ENCODE measurements at places on chromosomes 3 and 15. TPM values are rescaled to one million over a fixed set of nuclear protein-coding genes. Genes with fewer than 3 reads are reported as not detected.

GPR62 gene
- total RNA-seq = 0.13 TPM

GP5 gene
- total RNA-seq = not detected

DGKG gene
- total RNA-seq = 40.8 TPM

PAQR9 gene
- 13.8 TPM for total RNA-seq

CALML4 gene
- total RNA-seq = 0.36 TPM

DOCK3 gene
- total RNA-seq = 5.0 TPM

TMCO5A gene
- not detected for total RNA-seq

GPR27 gene
- 6.7 TPM for total RNA-seq

PLSCR2 gene
- total RNA-seq = not detected

NR2E3 gene
- not detected for total RNA-seq

PDCD10 gene
- total RNA-seq = 41.1 TPM

All from heart left ventricle (tissue), 16 donors.